ENCODE measurements at places on chromosomes 5 and 9.

DNA sequence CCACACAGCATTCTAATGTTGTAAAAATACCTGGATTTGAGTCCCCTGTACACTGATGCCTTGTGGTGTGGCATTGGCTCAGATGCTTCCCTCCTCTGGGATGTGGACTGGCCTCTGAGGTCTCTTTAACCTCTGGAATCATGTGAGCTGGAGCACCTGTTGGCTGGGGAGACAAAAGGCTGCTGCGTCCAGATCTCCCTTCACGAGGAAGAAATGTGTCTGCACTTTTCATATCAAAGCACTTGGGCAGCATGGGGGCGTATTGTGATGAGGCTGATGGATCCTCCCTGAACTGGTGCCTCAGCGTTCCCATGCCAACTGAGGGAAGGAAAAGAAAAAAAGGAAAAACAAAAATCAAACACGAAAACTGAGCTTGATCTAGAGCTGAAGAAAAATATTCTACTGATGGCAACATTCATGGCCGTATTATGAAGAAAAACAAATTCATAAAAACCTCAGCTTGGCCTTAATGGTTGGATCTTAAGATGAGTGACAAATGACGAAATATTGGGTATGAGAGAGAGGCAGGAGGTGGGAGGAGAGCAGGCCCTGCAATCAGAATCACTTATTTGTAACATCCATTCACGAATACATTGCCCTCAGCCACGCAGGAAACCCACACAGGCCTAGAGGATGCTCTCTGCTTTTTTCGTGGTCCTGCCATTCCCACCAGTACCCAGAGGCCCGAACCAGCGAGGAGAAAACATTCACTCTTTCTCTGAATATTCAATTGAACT is 26.2 kb downstream of the GRIA1 start:
- no peak for DNase-seq

DNA sequence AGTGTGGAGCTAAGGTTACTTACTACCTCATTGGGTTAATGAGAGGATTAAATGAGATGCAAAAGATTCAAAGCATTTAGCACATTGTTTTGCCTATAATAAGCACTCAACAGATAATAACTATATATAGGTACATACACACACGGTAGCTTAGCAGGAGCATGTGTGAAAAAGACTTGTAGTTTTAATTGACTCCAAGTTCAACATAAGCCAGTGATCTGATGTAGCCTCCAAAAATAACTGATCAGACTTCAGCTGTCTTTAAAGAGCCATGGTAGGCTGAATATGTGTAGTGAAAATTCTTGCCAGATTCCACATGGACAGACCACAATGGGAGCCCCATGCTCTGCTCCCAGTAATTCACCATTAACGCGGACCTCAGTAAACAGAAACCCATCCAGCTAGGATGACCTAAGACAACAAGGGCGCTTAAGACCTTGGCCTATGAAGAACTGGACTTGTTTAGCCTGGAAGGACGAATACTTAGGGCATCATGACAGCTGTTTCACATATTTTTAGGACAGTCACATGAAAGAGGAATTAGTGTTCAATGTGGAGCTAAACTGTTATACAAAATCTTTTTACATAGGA is 115.1 kb upstream of the ZNF366 start:
- no peak for DNase-seq

DNA sequence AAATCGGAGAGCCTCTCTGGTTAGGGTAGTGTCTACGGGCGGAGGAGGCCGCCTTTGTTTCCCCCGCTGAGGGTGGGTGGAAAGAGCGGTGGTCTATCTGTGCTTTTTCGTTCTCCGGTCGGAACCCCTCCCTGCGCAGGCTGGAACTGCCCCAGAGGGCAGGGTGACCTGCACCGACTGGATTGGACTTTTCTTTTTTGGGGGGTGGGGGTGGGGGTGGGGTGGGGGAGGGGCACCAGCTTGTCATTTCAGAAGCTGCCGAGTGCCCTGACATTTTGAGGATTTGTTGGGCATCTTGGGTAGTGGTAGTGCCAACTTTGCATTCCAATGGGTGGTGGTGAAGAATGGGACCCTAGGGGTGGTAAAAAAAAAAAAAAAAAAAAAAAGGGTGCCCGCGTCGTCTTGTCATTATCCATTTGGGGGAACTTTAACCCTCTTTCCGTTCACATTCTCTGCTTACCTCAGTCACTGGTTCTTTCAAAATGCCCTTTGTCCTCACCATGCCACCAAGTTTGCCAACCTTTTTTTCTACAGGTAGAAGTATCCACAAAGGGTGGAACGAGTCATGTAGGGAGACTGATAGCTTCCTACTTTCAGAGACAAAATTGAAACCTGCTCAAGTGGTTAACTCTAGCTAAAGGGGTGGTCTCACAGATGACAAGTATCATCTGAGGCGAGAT is 1.3 kb downstream of the UBE2R2 start:
- DNase-seq, result no peak

DNA sequence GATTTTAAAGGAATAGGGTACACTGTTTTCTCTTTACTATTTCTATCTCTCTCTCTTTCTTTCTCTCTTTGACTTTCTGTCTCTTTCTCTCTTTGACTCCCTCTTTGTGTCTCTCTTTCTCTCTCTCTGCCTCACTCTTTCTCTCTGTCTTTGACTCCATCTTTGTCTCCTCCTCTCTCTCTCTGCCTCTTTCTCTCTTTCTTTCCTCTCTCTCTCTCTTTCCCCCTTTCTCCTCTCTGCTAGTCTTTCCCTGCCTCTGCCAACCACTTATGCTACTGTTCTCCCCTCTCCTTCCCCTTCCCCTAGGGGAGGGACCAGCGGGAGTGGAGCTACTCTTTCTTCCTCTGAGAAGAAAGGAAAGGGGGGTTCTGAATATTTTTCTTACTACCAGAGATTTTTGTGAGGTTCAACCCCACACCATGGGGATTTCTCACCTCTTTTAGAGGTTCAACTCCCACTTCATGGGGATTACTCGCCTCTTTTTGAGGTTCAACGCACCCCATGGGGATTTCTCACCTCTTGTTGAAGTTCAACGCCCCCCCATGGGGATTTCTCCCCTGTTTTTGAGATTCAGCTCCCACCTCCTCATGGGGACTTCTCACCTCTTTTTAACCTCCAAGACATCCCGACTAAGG is 309.9 kb downstream of the NR3C1 start:
- no peak for DNase-seq

DNA sequence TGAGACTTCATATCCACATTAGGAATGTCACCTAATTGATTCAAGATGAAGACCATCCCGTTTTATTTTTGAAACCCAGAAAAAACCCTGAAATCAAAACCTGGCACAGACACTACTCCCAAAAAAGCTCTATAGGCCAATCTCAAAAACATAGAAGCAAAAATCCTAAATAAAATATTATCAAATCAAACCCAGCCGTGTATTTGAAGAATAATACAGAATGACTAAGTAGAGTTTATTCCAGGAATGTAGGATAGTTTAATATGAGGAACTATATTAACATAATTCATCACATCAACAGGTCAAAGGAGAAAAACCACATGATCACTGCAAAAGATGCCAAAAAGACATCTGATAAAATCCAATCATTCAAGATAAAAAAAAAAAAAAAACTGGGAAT is 167.1 kb downstream of the ACTL7B start:
- no peak for DNase-seq

- DNase-seq, result no peak
Observed at GRCh38 chr9:15720861-15721260, 168.0 kb downstream of the CCDC171 start.

DNA sequence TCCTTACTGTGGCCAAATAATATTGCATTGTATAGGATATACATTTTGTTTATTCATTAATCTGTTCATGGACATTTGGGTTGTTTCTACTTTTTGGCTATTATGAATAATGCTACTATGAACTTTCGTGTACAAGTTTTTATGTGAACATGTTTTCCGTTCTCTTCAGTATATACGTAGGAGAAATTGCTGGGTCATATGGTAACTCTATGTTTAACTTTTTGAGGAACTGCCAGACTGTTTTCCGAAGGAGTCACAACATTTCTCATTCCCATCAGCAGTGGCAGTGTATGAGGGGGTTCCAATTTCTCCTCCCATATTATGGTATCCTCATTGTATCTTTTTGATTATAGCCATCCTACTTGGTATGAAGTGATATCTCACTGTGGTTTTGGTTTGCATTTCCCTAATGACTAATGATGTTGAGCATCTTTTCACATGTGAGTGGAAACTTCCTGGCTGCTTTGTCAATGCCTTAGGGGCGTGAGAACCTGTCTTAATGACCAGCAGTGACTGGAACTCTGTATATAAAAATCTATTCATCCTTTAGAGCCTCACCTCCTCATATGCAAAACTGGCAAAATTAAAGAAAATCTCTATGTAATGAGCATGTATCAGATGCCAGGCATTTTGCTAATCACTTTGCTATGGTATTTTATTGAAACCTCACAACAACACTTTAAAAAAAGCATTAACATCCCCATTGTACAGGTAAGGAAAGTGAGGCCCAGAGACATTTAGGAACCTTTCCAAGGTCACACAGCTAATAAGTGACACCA is 47.8 kb upstream of the TGFBR1 start:
- DNase-seq, result no peak

DNA sequence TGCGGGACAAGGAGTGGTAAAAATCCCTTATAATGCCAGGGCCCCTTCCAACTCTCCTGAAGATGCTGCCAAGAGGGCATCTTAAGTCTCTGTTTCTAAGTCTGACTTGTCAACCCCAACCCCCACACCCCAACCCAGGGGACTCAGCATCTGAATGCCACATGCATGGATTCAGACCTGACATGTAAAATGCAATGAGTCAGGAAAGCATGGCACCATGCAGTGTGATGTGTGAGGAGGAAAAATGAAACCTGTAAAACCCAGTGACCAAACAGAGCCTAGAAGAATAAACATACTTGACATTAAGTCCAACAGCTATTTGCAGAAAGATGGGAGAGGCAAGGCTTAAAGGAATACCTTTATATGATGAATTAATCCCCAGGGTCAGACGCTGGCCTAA is 112.4 kb downstream of the ASTN2 start:
- no peak for DNase-seq

DNA sequence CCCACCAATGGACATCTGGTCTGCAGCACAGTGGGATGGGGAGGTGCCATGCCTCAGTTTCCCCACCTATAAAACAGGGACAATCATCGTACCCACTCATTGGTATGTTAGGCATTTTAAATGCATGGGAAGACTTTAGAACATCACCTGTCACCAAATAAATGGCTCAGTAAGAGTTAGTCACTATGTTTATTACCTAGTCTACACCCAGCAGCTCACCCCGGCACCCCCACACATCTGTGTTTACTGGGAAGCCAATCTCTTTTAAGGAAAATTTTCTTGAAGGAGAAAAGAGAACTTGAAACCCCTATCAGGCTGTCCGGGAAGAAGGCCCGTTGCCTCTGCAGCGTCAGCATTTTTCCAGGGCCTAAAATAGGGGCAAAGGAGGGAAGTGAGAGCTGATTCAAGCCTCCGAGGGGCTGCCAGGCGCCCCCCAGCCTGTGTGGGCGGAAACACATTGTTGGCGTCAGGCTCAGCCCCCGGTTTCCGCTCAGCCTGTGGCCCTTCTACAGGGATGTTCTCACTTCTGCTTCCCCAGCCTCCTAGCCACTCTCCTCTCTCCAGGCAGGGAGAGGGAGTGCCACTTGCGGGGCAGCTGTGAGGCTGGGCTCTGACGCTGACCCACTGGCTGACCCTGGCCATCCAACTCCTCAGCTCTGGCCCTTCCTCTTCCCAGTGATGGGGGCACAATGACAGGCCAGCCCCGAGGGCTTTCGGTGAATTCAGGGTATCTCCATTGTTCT is 4.6 kb downstream of the CSF1R start:
- no peak for DNase-seq

DNA sequence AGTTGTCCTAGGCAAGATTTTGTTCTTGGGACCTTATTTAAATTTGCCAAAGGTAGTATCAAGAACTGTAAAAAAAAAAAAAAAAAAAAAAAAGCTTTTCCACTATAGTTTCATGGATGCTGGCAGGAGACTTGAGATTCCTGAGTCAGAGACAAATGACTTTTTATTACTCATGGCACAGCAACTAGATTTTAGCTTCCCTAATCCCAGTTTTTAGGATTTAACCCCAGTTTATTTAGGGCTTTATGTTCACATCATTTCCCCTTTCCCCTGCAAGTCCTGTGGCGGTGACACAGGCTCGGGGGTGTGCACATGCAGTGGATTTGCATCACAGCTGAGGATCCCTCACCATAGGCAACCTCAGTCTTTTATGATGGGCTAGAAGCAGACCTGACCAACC is 144.9 kb downstream of the GOLPH3 start:
- DNase-seq, result no peak

DNA sequence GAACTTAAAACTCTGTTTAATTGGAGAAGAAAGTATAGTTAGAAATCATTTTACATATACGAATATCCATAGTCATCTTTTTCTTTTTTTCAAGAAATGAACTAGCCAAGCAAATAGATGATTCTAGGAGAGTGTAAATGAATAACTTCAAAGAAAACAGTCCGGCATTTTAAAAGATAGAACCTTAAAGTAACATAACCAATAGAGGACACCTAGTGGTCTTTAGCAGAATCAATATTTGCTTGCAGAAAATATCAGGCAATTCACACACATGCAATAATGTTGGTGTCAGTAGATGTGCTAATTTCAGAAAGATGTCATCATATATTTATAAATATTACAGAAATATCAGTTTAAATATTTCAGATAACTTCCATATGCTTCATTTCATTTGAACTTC is 57.1 kb downstream of the HCN1 start:
- no peak for DNase-seq

DNA sequence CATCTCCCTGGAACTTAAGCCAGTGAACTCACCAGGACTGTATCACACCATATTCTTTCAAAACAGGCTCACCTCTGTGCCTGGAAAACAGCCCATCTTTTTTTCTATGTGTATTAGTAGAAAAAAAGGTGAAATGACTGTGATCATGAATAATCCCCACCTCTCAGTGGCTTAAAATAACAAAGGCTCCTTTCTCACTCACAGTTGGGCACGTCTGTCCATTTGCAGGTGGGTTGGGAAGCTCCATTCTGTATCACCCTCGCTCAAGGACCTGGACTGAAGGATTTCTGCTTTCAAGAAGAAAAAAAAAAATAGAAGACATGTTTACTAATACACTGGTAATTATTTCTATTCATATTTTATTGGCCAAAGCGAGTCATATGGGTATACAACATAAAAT is 17.3 kb upstream of the FGF1 start:
- no peak for DNase-seq

GRCh38 chr5:68432682-68433081 is 217.1 kb downstream of the PIK3R1 start:
- DNase-seq, result peak; percentile 31

- DNase-seq, result no peak
Observed at GRCh38 chr9:116468793-116469527, 218.1 kb upstream of the TRIM32 start.

DNA sequence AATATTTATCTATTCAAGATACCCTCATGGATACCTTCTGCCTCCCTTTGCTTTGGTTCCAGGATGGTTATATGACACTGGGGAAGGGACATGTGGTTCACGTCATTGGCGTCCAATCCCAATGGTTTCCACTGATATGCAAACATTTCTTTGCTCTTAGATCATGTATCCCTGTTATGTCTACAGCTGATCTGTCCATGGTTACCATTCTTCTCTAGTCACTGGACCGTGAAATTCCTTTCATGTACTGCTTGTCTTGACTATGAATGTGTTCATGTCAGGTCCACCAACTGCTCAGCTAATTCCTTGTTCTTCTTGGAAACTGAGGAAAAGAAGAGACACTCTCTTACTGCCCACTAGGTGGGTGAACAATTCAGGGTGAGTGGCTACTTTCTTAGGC is 391.1 kb upstream of the ZNF608 start:
- no peak for DNase-seq

Data from activated T-cell treated with anti-CD3 and anti-CD28 coated beads, Interleukin-2, amount 50 U/mL, for 1 hour (primary cell).